ENCODE measurements at places on chromosomes 7 and 10.
A peak's percentile ranks its signal among the peaks of the same experiment; 100 is the strongest.

DNA sequence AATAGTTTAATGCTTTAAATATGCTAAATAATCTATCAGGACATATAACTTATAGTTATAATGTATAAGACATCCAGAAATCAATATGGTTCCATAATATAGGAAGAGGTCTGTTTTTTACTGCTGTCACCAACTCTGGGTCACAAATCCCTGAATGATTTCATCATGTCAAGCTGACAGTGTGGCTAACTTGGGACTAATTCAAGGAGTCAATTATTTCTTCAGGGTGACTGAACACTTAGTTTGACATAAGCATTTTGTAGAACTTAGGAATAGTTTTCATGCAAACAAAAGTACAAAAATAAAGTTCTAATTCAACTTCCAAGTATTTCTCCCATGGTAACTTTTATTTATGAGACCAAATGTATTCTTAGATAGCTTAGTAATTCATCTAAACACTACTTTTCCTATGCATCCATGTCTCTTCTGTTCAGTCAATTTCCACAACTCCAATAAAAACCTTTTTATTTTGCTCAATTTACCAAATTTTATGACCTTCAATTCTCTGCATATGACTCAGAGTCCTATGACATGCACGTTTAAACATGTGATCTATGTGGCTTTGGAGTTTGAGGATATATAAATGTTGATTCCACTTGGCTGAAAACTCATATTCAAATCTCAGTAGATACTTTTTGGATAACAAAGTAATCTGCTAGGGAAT is 40.3 kb upstream of the GNAT3 start:
- DNase-seq, result no peak

DNA sequence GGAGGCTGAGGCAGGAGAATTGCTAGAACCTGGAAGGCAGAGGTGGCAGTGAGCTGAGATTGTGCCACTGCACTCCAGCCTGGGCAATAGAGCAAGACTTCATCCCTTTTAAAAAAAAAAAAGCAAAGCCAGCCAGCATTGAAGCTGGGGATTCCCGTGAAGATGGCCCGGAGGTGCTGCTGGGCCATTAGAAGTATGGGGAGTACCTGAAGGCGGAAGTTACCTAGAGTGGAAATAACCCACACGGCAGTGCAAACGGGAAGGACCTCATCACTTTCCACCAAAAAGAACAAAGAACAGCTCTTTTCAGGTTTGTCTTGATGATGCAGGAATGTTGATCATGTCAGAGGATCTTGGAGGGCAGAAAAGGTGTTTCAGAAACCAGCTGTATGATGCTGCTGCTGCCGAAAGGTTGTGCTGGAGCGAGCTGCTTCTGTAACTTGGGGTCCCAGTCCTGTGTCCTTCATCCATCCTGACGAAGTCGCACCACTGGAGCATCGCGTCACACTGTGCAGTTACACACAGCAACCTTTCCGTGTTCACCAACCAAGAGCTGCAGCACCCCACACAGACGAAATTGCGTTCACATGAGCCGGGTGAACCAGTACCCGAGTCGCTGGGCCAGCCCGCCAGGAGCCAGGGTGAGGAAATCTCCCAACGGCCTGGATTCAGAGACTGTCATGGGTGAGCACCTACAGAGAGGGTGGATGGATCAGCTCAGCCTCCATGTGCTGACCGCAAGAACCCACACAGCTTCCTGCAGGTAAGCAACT is 8.2 kb downstream of the ZFAND2A start:
- DNase-seq, result no peak

DNA sequence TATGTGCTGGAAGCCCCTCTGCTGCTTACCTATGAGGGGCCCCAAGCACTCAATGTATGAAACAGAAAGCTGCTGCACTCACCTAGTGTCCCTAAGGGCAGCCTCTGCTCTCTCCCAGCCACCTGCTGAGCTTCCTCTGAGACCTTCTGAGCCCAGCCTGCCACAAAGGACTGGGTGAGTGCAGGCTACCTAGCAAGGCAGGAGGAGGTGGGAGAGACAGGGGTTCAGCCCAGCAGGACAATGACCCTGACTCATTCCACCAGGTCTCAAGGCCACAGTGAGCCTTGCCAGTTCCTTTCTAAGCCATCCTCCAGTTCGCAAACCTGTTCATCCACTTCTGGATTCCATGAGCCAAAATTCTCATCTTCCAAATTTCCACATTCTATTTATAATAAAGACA is 16.3 kb downstream of the VOPP1 start:
- DNase-seq, result no peak

GRCh38 chr7:116315293-116315692 is 105.0 kb downstream of the TES start:
- no peak for DNase-seq

- DNase-seq, result no peak
Measured at GRCh38 chr7:17580856-17581255, 282.4 kb downstream of the AHR start.

GRCh38 chr7:117766913-117767312 is 106.3 kb downstream of the CTTNBP2 start:
- DNase-seq, result no peak

DNA sequence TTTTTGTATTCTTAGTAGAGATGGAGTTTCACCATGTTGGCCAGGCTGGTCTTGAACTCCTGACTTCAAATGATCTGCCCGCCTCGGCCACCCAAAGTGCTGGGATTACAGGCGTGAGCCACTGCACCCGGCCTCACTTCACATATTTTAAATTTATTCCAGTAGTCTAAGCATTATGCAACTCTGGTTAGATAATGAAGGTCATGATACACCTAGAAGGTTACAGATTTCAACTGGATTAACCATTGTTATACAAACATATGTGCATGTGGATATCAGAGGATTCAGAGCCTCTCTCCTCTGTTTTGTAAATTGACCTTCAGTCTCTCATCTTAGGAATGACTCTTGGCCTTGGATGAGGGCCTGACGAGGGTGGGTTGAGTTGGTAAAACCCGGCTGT is 146.3 kb downstream of the DPP6 start:
- DNase-seq, result no peak

DNA sequence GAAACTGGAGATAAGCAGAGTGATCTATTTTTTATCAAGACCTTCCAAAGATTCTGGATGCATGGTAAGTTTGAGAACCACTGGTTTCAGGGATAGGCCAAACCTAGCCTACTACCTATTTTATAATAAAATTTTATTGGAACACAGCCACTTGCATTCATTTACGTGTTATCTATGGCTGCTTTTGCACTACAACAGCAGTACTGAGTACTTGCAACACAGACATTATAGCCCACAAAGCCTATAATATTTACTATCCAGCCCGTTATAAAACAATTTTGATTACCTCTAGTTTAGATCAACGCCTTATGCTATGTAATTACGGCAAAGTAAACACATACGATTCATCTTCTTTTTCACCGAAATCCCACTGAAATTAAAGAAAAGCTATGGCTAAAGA is 18.4 kb downstream of the STEAP1 start:
- DNase-seq, result no peak

DNA sequence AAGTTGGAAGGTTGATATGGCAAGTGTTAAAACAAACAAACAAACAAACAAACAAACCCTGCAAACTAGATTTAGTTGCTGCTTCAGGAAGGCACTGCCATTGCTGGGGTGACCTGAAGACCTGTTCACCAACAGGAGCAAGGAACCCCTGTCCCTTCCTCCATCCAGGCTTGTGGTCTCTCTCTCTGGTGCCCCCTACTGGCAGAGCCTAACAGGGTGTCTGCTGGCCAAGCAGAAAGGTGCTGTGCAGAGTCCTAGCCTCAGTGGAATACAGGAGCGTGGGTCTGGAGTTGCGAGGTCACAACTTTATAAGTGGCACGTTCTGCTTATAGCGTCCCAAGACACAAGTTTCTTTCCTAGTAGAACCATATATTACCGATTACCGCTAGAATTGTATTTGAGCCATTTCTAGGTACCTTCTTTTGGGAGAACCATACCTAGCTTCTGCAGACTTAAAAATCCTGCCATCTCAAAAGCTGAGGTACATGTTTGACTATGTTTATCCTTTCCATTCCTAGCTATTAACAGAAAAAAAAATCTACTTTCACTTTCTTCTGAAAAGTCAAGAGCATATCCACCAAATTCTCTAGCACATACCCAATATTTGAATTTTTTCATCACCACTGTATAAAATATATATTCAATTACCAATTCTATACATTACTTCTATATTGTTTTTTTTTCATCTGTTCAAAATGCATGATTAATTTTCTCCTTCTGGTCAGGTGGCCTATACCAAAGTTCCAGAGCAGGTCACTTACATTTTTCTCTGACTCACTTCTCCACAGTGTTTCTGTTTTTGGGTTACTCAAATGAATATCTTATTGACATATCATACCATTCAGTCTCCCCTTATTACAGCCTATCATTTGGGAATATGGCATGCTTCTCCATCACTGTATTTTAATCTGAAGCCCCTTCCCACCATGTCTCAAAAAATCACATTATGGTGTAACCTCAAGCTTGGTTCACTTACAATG is 29.1 kb upstream of the CALD1 start:
- DNase-seq, result peak; percentile 75

DNA sequence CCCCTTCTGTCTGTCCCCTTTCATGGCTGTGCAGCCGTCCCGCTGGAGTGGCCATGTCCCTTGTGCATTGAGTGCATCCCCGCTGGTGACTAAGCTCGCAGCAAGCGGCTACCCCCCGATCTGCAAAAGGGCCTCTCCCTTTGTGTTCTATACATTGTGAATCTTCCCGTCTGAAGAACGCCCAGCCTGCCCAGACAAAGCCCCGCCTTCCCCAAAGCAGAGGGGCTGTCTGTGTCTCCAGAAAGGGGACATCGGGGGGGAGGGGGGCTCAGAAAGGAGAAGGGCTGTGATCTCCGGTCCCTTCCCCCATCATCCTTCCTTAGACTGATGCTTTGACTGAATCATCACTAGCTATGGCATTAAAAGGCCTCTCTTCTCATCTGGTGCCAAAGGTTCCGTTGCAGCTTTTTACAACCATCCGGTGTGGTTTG is 11.9 kb downstream of the NPTX2 start:
- no peak for DNase-seq

GRCh38 chr10:125742465-125742864 is 23.0 kb downstream of the EDRF1 start:
- DNase-seq, result peak; percentile 21

DNA sequence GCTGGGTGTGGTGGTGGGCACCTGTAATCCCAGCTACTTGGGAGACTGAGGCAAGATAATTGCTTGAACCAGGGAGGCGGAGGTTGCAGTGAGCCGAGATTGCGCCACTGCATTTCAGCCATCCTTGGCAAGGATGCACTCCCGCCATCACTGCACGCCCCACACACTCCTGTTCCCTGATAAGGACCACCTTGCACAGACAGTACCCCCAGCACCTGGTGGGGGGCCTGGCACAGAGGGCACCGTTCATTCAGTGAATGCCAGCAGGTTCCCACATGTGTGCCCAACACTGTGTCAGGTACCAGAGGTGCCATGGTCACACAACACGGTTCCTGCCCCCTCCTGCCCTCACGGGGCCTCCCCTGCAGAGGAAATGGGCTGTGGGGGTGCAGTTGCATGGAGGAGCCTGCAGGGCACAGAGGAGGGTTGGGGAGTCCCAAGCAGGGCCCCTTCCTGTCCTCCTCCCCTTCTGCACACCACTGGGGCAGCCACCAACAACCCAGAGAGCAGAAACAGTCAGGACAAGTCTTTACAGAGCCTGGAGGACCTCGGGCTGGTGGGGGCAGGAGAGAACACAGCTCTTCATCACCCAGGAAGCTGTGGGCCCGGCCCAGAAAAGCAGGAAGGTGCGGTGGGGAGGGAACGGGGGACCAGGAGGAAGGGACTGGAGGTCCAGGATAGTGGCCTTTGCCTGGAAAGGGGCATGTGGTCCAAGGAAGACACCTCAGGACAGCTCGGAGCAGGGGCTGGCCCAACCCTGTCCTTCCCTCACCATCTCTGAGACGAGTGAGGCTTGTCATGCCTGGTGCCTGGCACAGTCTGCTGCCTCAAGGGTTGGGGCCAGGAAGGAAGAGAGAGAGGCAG is 7.1 kb downstream of the CRYGN start:
- peak; percentile 65 for DNase-seq

GRCh38 chr7:91759205-91759863 is 121.2 kb downstream of the MTERF1 start:
- DNase-seq, result no peak

DNA sequence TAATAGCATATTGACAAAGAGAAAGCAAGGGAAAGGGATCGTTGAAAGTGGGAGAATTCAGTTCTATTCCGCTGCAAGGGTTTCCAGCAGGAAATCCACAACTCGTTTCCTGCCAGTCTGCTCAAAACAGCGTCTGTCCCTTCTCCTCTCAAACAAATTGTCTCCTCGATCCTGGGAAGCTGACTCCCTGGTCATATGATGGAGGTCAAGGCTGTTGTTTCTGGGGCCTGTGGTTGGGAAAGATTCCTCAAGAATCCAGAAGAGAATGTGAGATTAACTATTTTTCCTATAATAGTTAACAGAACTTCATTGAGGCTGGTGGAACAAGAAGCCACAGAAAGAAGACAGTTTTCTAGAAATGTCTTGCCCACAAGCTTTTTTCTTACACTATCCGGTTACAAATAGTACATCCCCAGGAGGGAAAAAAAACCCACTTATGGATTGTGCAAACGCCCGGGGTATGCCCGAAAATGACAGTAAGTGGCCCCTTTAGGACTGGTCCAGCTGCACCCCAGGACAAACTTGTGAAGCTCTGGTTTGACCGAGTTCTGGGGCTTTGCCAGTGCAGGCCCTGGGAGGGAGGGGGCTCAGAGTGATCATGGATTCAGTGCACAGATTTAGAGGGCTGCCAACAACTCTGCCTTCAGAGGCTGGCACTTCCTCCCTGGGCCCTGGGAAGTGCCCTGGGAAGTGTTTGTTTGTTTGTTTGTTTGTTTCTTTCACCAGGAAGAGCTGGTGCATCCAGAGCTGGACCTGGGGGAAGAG is 49.4 kb upstream of the CTBP2 start:
- no peak for DNase-seq

DNA sequence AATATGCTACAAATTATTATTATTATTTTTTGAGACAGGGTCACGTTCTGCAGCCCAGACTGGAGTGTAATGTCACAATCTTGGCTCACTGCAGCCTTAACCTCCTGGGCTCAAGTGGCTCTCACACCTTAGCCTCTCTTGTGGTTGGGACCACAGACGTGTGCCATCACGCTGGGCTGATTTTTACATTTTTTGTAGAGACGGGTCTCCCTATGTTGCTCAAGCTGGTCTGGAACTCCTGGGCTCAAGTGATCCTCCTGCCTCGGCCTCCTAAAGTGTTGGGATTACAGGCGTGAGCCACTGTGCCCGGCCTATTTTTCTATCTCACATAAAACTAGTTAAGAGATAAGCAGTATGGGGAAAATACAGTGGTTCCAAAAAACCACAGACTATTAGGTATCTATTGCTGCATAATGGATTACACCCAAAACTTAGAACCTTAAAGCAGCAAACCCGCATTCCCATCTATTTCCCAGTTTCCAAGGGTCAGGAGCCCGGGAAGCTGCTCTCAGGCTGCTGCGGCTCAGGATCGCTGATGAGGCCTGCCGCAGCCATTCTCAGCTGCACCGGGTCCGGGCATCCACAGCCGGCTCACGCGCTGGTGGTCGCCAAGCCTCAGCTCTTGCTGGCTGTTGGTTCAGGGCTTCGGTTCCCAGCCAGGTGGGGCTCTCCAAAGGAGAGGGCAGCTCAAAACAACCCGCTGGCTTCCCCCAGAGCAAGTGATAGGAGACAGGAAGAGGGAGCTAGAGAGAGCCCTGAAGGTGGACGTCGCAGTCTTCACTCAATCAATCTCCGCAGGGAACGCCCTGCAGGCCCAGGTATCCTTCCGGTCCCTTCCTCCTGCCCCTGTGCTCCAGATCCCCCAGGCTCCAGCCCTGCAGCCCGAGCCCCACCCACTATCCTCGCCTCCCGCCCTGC is 128.2 kb downstream of the UBE2H start:
- DNase-seq, result peak; percentile 56

- DNase-seq, result no peak
Measured at GRCh38 chr10:116766837-116767634, 24.7 kb upstream of the HSPA12A start.

- no peak for DNase-seq
Measured at GRCh38 chr7:139614886-139615285, 91.4 kb downstream of the CLEC2L start.
